Mesendoderm (in vitro differentiated cells): ENCODE measurements at places on chromosomes 4 and X.
A peak's percentile ranks its signal among the peaks of the same experiment; 100 is the strongest.

DNA sequence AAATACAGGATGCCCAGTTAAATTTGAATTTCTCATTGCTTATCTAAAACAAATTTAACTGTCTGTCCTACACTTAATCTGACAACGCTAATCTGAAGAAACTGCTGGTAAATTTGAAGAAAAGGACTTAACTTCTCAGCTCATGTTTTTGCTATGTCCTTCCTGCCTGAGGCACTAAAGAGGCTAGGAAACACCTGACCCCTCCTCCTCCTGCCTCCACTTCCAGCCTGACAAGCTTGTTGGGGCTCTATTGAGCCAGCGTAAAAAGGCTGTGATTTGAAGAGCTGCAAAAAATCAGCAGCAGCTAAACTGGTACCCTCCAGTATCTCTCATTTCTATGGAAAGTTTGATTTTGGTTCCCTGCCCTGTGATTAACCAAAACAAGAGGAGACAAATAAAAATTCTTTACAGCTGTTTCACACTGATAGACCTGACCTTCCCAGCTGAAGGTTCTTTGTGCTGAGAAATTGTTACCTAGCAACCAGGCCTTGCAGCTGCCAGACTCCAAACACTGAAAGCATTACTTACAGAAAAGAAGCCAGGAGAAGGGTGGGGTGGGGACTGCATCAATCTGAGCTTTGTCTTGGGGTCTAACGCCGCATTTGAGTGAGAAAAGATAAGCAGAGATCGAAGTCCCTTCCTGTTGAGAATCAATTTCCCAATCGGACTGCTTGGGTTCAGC lies 35.0 kb downstream of the DCX start:
- peak; percentile 82 for DNase-seq

DNA sequence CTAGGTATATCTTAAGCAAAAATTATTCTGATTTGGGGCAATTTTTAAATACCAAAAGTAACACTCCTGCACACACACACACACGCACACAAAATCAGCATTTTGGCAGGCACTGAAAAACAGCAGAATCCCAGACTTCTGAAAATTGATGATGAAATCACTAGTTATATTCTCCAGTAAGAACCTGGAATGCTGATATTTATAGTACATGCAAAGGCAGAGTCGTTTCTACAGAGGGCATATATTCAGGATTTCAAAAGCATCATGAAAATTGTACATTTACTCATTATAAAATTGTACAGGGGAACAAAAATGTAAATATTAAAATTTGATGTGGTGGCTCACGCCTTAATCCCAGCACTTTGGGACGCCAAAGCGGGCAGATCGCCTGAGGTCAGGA lies 352.5 kb upstream of the PITX2 start:
- no peak for DNase-seq

DNA sequence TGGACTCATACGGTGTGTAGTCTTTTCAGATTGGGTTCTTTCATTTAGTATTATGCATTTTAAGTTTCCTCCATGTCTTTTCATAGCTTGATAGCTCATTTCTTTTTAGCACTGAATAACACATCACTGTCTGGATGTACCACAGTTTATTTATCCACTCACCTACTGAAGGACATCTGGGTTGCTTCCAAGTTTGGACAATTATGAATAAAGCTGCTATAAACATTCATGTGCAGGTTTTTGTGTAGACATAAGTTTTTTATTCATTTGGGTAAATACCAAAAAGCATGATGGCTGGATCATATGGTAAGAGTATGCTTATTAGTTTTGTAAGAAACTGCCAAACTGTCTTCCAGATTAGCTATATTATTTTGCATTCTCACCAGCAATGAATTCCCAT lies 29.0 kb downstream of the CNOT6L start:
- DNase-seq, result no peak

GRCh38 chr4:99447079-99447478 lies 11.9 kb upstream of the ADH7 start:
- DNase-seq, result peak; percentile 88

DNA sequence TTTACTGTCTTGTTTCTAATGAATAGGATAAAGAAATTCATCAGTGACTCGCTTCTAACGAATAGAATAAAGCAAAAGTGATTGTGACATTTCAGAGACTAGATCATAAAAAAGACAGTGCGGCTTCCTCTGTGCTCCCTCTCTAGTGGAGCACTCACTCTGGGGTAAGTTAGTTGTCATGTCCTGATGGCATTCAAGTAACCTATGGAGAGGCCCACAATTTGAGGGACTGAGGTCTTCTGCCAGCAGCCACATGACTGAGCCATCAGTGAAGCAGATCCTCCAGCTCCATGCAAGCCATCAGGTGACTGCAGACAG lies 72.4 kb downstream of the YIPF6 start:
- DNase-seq, result no peak

- peak; percentile 97 for DNase-seq
Observed at GRCh38 chr4:183987987-183988392, 82.9 kb downstream of the STOX2 start.

GRCh38 chr4:169228076-169228475 lies 42.7 kb downstream of the SH3RF1 start:
- DNase-seq, result no peak

DNA sequence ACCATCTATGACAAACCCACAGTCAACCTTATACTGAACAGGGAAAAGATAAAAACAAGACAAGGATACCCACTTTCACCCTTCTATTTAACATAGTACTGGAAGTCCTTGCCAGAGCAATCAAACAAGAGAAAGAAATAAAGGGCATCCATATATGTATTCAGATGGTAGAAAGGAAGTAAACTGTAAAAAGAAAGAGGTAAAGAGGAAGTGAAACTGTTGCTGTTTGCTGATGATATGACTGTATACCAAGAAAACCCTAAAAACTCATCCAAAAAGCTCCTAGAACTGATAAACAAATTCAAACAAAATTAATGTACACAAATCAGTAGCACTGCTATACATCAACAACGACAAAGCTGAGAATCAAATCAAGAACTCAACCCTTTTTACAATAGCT lies 538.7 kb upstream of the PABPC4L start:
- no peak for DNase-seq

DNA sequence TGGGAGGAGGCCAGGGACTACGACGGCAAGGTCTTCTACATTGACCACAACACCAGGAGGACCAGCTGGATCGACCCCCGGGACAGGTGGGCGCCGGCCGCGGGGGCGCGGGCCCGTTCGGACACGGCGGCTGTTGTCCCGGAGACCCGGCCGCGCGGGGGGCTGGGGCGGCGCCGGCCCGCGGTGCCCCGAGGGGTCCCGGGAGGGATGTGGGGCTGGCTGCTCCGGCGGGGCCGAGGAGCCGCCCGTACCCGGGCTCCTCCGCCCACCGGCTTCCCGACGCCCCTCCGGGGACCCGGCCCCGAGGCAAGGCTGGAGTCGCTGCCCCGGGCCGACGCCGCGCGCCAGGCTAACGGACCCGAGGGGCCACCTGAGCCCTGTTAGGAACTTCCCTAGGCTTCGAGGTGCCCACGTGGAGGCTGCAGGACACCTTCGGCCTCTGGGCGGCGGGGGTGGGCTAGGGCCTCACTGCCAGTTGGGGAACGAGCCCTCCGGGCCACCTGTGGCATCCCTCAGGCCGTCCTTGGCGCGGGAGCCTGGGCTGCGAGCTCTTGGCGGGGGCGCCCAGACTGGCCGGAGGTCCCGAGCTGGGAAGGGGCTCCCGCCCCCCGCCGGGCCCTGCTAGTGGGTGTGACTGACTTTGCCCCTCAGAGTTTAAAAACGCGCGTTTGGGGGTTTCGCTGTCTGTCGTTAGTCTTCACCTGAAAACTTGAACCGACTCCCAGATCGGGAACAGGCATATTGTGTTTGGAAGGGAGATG lies 660 bp downstream of the WWC2 start:
- peak; percentile 90 for DNase-seq

DNA sequence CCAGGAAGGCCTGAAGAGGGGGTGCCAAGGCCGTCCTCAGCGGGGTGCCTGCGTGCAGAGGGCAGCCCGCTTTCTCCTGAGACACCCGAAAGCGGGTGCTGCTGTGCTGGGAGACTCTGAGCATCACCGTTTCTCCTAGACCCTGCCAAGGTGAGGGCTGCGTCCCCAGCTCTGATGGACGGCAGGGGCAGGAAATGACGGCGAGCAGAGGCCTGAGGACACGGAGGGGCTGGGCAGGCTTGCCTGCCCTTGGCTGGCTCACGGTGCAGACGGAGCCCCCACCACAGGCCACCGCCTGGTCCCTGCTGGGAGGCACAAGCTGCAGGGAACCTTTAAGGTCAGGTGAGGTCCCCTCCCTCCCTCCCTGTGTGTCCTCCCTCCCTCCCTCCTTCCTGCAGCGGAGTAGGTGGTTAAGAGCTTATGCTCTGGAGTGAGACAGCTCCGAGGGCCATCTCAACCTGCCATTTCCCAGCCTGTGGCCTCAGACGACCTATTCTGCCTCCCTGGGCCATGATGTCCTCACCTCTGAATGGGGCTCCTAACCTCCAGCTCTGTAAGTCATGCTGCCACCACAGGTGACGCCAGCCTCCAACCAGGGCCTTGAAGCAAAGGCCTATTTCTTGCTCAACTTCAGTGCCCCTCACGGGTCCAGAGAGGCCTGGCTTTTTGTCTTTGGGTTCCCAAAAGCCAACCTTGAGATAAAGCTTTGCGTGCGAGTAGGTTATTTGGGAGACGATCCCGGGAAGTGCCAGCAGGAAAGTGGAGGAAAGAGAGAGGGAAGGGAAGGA lies 54.2 kb upstream of the GRPEL1 start:
- DNase-seq, result no peak

DNA sequence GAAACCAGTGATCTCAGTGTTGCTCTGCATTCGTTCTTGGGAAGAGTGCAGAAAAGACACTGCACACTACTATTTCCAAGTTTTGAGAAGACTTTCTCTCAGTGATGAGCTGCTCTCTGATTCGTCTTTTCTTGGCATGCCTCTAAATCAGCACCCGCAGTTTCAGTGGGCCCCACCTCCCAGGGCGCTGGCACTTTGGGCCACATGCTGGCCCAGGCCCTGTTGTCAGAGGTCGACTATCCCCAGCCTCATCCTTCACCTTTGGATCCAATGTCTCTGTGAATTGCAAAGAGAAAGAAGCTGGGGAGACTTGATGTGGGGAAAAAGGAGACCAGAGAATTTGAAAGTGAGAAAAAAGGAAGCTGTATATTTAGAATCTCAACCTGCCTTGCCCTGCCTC lies 644.1 kb upstream of the PITX2 start:
- no peak for DNase-seq

GRCh38 chr4:156948133-156948532 lies 23.5 kb downstream of the PDGFC start:
- no peak for DNase-seq

GRCh38 chr4:25926462-25926861 lies 12.4 kb downstream of the SMIM20 start:
- DNase-seq, result no peak

GRCh38 chr4:118173956-118174725 lies 139.9 kb downstream of the NDST3 start:
- DNase-seq, result no peak

DNA sequence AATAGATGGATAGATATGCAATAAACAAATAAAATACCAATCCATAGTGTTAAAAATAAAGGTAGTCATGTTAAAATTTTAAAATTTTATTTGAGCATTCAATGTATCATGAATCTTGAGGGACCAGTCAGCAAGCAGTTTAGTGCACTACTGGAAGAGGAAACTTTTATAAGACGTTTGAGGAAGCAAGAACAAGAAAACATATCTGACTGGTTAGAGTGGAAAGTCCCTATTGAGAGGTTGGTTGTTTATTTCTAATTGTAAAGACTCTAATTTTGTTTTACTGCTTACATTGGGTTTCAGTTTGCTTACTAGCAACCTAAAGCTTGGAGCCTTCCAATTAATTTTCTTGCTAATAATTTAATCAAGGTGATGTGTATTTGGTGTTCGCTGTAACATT lies 786.2 kb downstream of the RAB28 start:
- DNase-seq, result no peak

- no peak for DNase-seq
Observed at GRCh38 chr4:114535725-114536124, 62.9 kb upstream of the UGT8 start.

DNA sequence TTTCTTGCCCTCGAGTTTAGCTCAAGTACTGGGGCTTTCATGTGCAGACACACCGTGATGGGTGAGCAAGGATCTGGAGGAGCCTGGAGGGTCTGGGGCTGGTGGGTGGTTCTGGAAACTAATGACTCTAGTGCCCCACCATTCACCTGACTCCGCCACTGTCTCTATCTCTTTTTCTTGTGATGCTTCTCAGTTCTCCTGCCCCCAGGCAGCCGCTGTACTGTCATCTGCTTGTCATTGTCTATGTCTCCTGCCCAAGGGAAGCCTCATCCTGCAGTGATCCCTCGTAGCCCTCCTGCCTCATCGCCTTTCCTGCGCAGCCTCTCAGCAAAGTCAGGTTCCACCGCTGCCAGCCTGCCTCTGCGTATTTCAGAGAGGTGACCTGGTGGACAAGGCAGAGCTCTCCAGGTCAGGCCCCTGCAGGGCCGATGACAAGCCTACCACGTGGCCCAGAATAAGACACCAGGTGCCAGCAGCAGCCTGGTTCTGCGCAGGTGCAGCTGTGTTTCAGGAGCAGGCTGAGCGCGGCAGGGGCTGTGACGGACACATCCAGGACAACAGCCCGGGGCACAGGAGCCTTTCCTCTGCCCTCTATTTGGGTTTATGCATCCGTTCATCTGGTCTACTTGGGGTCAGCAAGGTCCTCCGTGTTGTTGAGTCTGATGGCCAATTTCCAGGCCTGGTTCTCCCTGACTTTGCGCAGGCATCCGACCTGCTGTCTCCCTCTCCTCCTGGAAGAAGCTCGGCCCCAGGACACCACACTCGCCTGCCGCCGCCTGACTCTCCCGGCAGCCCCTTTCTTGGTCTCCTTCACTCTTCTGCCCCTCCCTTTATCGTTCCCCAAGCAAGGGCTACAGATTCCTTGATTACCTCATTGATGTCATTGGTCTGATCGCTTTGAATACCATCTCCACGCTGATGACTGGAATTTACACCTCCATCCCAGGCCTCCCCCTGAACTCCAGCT lies 30.9 kb upstream of the CDKN2AIP start:
- DNase-seq, result no peak

GRCh38 chrX:134362560-134363089 lies 97.3 kb upstream of the HPRT1 start:
- DNase-seq, result no peak

DNA sequence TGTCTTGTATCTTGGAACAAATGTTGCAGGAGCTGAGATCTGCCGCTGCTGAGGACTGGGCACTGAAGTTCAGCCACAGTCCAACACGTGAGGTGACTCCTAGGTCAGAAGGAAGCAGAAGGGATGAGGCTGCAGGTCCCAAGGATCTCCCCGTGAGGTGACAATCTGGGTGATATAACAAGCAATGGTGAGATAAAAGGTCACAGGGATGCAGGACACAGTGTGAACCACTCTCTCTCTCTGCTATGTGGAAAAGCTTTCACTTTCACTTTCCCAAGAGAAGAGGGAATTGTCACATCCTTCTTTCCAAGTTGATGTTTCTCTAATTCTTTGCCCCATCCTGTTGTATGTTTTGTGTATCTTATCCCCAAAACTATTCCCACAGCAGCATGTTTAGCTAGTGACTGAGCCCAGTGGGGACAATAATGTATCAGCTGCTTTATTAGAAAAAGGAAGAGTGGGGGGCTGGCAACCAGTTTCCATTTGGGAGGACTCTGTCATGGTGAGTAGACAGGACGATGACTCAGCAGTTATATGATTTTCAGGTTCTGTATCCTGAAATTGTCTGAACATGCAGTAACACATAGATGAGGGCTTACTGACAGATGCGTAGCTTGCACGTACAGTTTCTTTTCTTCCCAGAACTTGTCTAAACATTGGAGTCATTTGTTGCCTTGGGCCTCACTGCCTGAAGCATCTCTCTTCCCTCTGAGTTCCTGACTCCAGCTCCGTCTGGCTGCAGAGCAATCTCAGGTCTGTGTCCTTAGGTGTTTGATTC lies 1415.8 kb upstream of the TENM3 start:
- DNase-seq, result peak; percentile 70
